NCI-H524 (cell line): ENCODE measurements at places on chromosomes 13 and 19.

DNA sequence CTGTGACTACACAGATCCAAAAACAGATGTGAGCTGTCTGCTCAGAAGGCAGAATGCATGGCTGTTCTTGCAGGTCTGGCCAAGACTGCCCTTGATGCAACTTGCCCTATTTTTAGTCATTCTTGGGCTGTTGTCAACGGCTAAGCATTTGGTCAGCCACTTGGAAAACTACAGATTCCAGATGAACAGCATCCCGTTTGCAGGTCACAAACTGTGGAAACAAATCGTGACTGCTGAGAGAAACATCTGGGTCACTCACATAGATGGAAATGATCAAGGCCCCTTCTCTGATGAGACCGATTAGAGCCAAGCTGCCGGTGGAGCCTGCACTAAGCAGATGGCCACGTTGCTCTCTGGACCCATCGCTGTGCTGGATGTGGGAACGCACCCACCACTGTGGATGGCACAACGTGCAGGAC, 15.4 kb upstream of the METTL21C start:
- DNase-seq, result no peak

- DNase-seq, result no peak
Observed at GRCh38 chr19:58581227-58582141, 8.3 kb upstream of the MZF1 start.

- DNase-seq, result no peak
Observed at GRCh38 chr19:14606627-14607026, 23.7 kb downstream of the CLEC17A start.

DNA sequence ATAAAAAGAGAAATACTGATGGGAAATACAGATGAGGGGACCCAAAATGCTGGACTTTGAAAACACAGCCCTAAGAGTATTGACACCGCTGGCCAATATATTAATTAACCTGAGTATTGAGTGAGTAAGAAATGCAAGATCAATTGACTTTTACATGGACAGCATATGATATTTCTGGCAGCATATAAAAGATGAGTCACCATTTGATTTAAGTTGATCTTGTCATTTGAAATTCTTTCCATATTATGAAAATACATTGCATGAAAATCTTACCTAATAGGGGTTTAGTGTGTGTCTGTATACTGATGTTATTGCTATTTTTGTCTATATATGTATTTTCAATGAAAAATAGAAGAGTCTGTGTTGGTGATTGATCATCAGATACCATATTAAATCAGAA, 619.6 kb downstream of the KCTD12 start:
- DNase-seq, result no peak

- no peak for DNase-seq
Observed at GRCh38 chr19:49120325-49120683, 960 bp downstream of the PPFIA3 start.

DNA sequence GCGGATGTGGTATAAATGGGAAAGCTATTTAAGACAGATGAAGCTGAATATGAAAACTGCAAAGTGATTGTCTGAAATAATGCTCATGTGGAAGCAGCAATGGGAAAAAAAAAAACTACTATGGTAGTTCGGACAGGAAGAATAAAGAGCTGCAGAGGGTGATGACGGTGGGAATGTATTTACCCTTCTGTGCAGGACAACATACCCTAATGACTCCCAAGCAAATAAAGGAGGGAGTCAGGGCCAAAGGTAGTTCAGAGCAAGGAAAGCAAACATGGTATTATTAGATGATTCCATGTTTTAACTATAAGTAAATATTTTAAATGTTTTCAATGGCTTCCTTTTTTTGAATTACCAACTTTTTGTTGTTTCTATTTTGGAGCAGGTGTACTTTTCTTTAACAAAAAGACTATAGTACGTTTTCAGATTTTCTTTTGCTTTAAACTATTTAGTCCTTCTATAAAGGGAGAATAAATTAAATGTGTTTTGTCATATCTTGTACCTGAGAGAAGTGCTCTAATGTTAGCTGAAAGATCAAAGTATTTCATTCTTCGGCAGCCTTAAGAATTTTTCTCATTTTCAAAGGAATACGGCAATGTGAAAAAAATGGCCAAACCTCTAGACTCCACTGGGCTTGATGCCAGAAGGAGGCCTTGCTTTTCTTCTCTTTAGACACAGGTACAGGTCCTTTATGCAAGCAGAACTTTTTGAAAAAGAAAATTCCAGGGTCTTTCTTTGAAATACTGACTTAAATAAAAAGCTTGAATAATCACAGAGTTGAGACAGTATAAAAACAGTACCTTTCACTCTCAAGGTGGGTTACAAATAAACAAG, 67.8 kb upstream of the ZDHHC20 start:
- no peak for DNase-seq

DNA sequence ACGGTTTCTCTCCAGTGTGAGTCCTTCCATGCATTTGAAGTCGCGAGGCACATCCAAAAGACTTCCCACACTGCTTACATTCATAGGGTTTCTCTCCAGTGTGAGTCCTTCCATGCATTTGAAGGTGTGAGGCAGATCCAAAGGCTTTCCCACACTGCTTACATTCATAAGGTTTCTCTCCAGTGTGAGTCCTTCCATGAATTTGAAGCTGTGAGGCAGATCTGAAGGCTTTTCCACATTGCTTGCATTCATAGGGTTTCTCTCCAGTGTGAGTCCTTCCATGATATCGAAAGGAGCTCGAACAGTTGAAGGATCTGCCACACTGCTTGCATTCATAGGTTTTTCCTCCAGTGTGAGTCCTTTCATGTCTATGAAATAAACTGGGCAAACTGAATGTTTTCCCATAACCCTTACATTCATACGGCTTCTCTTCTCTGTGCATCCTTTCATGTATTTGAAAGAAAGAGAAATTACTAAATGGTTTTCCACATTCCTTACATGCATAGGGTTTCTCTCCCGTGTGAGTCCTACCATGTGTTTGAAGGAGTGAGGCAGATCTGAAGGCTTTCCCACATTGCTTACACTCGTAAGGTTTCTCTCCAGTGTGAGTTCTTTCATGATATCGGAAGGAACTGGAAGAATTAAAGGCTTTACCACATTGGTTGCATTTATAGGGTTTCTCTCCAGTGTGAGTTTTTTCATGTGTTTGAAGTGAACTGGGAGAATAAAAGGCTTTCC, 20.3 kb downstream of the ZNF433 start:
- no peak for DNase-seq

DNA sequence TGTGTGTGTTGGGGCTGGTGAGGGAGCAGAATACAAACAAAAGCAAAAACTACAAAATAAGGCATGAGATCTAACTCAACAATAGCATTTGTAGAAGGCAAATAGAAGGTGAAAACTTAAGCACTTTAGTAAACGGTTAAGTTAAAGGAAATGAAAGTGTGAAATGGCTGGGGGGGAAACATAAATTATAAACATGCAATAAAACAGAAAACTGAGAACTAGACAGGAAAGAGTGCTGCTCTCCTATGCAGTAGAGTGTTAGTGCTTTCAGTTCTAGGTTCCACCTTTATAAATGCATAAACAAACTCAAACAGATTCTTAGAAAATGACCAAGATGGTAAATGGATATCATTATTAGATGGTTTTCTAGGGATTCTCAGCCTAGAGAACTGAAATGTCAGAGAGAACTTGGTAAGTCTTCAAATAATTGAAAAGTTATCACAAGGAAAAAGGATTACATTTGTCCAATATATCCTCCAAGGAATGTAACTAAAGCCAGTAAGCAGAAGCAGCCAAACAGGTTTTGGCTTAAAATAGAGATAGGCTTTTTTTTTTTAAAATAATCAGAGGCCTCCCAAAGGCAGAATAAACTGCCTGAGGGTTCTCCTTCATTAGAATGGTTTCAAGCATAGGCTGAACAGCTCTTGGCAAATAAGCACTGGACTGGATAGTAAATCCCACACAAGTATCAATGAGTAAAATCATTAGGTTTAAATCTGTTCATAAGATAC, 23.3 kb downstream of the RBM26 start:
- no peak for DNase-seq

- no peak for DNase-seq
Observed at GRCh38 chr13:26837102-26837501, 76.5 kb upstream of the GPR12 start.

GRCh38 chr19:5929625-5930024, 15.6 kb downstream of the CAPS start:
- DNase-seq, result no peak

- DNase-seq, result no peak
Observed at GRCh38 chr19:15251010-15251748, 18.9 kb upstream of the EPHX3 start.

DNA sequence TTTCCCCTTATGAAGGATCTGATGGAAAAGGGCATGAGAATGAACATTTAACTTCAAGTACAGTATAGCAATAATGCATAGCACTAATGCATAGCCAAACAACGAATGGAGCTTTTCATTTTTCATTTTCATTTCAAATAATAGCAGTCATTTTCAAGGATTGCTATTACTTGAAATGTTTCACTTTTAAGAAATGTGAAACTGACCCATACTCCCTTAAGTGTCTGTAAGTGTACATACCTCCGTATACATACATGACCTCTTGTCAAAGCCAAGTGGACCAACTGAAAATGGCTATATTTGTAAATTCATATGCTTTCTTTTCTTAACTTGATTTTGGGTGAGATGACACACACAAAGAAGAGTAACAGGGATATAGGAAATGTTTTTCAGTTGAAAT, 3.8 kb downstream of the RAP2A start:
- DNase-seq, result no peak

DNA sequence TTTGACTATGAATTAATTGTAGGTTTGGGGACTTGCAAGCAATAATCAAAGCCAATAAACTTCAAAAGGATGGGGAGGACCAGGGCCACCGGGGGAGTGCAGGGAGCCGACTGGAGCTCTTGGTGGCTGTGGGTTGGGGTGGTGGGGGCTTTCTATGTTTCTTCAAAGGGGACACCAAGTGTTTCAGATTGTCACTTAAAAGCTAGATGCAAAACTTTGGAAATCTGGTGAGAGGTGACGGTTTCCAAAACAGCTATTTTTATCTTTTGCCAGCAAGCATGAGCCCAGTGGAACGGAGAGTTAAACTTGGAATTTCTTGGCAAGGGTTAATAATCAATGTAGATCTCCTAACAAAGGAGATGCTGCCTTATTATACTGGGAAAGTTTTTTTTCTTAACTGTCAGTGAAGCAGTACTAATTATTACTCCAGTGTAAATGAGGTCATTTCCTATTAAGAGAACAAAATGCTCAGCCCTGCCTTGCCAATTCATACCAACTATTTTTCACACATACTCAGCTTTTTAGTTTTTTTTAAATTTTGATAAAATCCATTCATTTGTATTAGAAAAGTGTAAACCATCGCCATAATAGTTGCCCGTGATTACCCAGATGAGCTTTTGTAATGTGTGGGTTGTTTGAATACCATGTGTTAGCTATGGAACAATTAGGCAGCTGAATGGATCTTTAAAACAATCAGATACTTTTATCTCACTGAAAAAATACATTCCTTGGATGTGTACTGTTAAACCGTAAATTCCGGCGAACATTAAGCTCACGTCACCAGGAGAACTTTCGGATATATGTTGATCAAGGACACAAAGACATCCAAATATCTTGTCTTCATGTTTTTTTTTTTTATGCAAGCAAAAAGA, 95.9 kb upstream of the ZNF536 start:
- no peak for DNase-seq

- DNase-seq, result no peak
Observed at GRCh38 chr19:54299515-54299914, 13.5 kb downstream of the LILRA5 start.
